NCI-H1694 treated with DMSO at 0.1 percent for 48 hours (cell line): ENCODE measurements at places on chromosomes 3 and 15.
A peak's percentile ranks its signal among the peaks of the same experiment; 100 is the strongest.

DNA sequence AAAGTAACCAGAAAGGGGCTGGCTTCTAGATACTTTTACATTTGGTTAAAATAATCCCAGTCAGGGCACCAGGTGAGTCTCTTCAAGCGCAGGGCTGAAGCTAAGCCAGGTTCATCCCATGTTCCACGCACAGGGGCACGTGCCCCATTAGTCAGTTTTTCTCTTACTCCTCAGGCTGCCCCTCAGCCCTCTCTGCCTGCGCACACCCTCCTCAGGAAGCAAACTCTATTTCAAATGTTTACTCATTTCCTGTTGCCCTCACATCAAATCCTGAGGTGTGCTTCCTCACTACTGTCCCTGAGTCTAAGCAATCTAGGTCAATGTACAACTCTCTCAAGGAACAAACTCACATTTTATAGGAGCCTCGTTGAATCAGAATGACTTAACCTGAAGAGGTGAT lies 48.5 kb downstream of the THBS1 start:
- DNase-seq: no peak

DNA sequence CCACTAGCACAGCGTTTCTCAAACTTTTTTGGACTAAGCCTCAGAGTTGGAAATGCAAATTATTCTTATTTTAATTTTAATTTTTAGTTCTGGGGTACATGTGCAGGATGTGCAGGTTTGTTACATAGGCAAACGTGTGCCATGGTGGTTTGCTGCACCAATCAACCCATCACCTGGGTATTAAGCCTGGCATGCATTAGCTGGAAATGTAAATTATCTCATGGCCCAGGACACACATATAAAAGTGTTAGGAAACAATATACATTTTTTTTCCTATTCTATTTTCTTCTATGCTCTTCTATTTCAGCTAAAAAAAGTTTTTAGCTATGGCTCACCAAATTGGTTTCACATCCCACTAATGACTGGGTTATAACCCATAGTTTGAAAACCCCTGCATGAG lies 73.3 kb upstream of the LRIG1 start:
- no peak for DNase-seq

DNA sequence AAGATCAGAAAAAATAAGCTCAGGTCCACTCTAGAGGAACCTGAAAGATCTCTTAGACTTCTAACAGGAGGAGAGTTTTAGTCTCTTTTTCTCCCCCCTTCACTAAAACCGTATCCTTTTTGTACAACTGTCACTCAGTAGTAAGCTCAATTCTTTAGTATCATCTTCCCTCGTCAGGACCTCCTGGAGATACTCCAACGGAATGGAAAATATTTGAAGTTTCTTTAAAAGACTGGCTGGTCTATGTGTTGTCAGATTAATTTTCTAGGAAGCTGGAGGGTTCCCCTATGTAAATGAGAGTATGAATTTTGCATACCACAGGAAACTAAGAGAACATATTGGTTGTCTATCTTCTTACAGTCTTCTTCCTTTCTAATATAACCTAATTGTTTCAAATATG lies 747.7 kb upstream of the CBLB start:
- DNase-seq: no peak

DNA sequence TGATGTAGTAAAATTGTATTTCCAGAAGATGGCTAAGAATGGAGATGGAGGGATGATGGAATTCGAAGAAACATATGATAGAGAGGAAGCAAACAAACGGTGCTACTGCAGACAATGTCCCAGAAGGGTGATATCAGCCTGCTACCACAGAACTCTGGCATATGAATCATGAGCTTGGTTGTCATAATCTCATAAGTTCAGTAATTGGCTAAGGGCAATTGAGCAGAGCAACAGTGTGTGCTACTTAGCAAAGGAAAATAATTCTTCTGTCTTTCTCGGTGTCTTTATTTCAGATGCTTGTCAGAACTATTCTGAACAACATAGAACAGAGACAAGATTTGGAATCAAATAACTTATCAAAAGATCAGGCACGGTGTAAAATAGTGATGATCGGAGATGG lies 407.3 kb downstream of the GBE1 start:
- no peak for DNase-seq

DNA sequence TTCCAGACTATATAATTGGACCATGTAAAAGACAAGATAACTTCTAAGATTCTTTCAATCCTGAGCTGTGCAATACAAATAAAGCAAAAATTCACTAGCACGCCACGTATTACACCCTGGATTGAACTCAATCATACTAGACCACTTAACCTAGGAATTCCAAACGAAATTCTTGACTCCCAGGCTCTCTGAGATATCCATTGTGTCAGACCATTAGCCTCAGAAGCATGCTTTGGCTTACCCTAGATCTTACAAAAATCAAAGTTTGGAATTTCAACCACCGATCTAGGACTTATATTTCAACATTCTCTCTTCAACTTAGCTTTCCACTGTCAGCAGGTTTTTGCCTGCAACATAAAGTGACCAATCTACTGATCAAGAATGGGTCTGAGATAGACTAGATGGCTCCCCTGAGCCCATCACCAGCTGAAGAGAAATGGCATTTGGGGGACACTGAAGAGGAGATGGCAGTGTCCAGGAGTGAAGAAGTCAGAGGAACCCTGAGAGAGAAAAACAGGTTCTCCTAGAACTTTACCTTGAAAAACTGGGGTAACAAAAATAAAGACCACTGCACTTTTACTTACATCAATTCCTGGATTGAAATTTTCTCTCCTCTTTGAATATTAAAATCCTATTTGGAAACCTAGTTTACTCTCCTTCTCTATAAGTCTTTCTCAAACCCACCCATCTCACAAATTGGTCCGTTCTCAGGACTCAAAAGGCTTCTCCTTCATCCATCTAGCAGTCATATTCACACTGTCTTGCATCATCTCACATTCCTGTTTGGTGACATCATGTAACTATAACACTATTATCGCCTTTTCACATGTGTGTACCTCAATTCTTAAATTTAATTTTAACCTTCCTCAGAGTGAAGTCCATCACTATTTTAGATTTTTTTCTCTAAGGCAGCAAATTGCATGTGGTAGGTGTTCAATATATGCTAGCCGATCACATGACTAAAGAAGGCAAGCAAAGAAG lies 18.5 kb downstream of the CPNE4 start:
- no peak for DNase-seq

DNA sequence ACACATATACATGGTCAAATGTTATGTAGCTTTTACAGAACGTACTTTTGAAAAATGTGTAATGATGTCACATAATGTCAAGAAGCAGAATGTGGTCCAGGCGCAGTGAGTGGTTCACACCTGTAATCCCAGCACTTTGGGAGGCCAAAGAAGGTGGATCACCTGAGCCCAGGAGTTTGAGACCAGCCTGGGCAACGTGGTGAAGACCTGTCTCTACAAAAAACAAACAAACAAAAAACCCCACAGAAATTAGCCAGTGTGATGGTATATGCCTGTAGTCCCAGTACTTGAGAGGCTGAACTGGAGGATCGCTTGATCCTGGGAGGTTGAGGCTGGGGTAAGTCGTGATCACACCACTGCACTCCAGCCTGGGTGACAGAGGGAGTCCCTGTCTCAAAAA lies 15.9 kb upstream of the GLCE start:
- no peak for DNase-seq

- no peak for DNase-seq
Observed at GRCh38 chr15:80834402-80834801, 55.2 kb downstream of the CEMIP start.

GRCh38 chr3:63968612-63969350 lies 54.5 kb downstream of the PSMD6 start:
- no peak for DNase-seq

DNA sequence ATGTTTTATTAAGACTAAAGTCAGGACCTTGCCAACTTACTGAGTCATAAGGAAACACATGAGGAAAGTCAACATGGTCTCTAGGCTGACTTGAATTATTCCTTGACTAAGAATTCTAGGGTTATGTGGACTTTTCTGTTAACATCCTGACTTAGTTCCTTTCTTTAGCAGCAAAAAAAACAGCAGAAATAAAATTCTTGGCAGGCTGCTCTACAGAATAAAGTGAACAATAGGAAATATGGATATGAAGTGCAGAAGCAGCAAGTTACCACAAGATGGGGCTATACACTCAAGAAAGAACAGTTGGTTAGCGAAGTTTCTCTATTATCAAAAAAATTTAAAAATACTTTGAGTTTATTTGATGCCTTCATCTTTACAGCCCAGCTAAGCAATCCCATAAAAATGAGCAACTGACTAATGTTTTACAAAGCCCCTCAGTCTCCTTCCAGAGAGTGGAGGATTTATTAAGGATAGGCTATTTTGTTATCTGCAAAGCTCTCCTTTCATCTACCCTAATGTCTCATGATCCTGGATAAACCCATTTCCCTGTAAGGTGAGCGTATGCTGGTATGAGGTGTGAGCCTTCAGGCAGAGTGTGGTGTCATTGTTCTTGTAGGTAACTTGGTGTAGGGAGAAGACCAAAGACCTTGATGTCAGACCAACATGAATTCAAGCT lies 23.1 kb upstream of the MCCC1 start:
- peak; percentile 67 for DNase-seq

GRCh38 chr3:190877925-190878324 lies 15.4 kb upstream of the GMNC start:
- DNase-seq: no peak

DNA sequence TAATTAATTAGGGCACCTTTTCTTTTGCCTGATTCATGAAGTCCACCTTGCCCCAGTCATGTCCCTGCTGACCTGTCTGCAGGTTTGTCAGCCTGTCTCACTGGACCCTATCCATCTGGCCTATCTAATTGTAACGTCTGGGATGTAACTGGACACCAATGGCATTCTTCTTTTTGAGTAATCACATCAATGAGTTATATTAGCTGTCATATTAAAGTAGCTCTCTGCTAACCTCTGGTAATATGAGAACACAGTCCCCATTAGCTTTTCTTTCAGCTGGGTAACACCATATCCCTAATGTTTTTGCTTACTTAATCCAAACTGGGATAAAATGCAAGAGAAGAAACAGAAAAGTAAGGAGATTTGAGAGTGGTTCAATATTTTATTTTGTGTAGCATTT lies 166.2 kb upstream of the VEPH1 start:
- no peak for DNase-seq

DNA sequence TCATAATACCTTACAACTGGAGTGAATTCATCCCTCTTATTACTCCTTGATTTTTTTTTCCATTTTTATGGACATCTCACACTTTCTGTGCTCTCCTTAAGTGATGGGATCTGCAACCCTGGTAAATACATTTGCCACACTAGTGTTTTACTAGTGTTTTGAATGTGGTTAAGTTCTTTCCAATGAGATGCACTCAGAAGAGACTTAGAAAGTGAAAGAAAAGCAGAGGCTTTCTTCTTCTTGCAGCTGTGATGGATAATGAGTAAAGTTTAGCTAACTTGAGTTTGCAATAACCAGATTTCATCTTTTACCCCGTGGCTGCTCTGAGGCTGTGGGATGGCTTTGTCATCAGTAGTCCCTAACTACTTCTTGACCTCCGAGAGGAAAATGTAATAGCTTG lies 1248.4 kb downstream of the NSUN3 start:
- no peak for DNase-seq

DNA sequence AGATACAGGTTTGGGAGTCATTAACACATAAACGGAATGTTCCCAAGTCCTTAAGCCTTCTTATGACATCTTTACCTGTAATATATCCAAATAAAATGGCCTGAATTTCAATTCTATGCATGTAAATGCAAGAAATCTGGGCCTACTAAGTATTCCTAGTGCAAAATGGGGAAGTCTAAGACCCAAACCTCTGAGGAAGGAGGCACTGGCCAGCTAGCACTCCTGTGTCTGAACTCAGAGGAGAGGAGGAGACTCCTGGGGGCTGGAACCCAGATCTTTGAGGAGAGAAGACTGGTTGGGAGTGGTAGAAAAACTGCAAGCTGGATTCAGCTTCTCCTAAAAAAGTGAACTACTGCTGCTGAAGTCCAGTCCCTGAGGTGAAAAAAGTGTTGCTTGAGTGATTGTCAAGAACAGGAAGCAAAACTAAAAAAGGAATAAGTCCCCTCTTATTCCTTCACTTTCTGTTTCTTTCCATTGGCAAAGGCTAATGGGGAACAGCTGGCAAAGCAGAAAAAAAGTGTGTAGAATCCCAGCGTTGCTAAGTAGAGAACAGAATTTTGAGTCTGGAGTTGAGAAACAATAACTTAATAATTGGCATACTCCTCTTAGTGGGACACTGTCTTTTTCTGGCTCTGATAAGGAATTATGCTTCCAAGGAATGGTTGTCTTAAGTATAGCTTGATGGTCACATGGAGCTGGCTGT lies 54.8 kb upstream of the ATP2C1 start:
- DNase-seq: no peak

GRCh38 chr15:96324940-96325540 lies 5.5 kb upstream of the NR2F2 start:
- no peak for DNase-seq

DNA sequence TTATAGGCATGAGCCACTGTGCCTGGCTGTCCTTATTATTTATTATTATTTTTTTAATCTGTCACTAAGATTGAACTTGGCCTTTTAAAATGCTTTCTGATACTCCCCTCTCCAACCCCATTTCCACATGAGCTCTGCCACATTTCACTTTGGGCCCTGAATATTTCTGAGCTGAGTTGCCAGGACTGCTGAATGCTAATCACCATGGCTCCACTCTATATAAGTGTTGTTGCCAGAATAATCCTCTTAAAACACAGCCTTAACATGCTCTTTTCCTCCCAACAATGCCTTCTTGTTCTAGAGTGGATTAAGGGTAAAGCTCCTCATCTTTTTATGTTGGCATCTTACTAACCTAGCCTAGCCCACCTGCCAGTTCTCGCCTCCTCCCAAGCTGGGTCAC lies 124.4 kb downstream of the PDZRN3 start:
- no peak for DNase-seq

DNA sequence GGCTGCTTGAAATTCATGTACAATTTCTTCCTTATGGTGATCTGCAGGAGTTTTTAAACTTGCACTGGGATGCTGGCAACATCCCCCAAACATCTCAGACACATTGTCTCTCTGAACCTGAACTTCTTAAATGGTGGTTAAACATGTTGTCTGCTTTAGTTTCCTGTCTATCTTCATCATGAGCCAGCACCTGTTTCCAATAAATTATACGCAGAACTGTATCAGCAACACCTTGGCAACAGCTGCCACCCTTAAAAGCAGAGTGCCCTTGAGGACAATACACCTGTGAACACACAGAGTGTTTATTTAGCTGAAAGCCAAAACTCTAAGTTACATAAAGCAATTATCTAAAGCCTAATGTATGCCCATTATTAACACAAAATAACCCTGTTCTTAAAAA lies 242.9 kb downstream of the WNT5A start:
- no peak for DNase-seq

DNA sequence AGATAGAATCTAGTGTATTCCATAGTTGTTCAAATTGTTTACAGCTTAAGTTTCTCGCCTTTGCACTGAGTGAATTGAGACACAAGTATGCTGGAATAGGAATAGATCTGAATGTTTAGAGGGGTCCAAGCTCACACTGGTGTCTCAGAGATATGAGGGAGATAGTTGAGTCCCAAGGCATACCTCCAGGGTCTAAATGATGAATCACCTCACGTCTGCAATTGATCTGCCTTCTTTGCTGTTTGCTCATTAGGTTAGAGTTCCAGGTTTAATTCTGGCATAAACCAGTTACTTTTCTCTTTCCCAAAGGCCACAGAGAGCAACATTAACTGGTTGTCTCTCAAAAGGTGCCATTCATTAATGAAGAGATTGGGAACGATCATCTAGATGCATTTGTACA lies 106.3 kb upstream of the MME start:
- no peak for DNase-seq

GRCh38 chr3:177692304-177692975 lies 495.2 kb upstream of the TBL1XR1 start:
- DNase-seq: no peak

GRCh38 chr3:136070953-136071949 lies 105.7 kb downstream of the PPP2R3A start:
- peak; percentile 5 for DNase-seq

GRCh38 chr3:129404610-129405009 lies 23.8 kb downstream of the EFCAB12 start:
- DNase-seq: no peak
